ENCODE measurements at places on chromosomes 5 and 9. TPM values are rescaled to one million over a fixed set of nuclear protein-coding genes. Genes with fewer than 3 reads are reported as not detected.

TPPP gene
- total RNA-seq = 2.7 TPM

SPATA31A3 gene
- total RNA-seq = not detected

ANXA2R gene
- total RNA-seq = 1.2 TPM

ZSWIM6 gene
- total RNA-seq = 34.3 TPM

ITGA1 gene
- 3.0 TPM for total RNA-seq

SLC6A3 gene
- 0.16 TPM for total RNA-seq

FOXD1 gene
- total RNA-seq = 0.28 TPM

C1QTNF2 gene
- total RNA-seq = 0.42 TPM

CAPSL gene
- not detected for total RNA-seq

ZNF782 gene
- total RNA-seq = 7.9 TPM

PAIP2 gene
- total RNA-seq = 103 TPM

NEUROG1 gene
- 7.3 TPM for total RNA-seq

PCDHGB5 gene
- 1.5 TPM for total RNA-seq

TMCO6 gene
- total RNA-seq = 27.4 TPM

RAB24 gene
- total RNA-seq = 32.0 TPM

GRIA1 gene
- 1.2 TPM for total RNA-seq

PCDHGA9 gene
- total RNA-seq = 0.86 TPM

IFNA2 gene
- not detected for total RNA-seq

PCDHGA3 gene
- 0.16 TPM for total RNA-seq

IFNK gene
- total RNA-seq = not detected

FRRS1L gene
- 3.4 TPM for total RNA-seq

TXNDC8 gene
- not detected for total RNA-seq

PCDHB12 gene
- total RNA-seq = 3.1 TPM

SH3RF2 gene
- total RNA-seq = 1.0 TPM

TIMD4 gene
- total RNA-seq = not detected

GRHPR gene
- total RNA-seq = 120 TPM

GARNL3 gene
- 10.5 TPM for total RNA-seq

NEK6 gene
- total RNA-seq = 31.7 TPM

LURAP1L gene
- total RNA-seq = 0.27 TPM

GABRA6 gene
- not detected for total RNA-seq

LECT2 gene
- total RNA-seq = not detected

NR6A1 gene
- total RNA-seq = 63.7 TPM

ACOT12 gene
- not detected for total RNA-seq

FAT2 gene
- not detected for total RNA-seq

GHR gene
- total RNA-seq = 0.27 TPM

ZCCHC10 gene
- total RNA-seq = 26.5 TPM

IRX1 gene
- total RNA-seq = 24.8 TPM

RCL1 gene
- 12.7 TPM for total RNA-seq

MEIKIN gene
- total RNA-seq = not detected

CER1 gene
- total RNA-seq = 0.32 TPM
